ENCODE measurements at places on chromosomes 7 and 10. TPM values are rescaled to one million over a fixed set of nuclear protein-coding genes. Genes with fewer than 3 reads are reported as not detected.

TMEM178B gene
- 1.3 TPM for total RNA-seq

IGF2BP3 gene
- total RNA-seq, result 29.7 TPM

TRDMT1 gene
- total RNA-seq, result 2.6 TPM

GPR26 gene
- total RNA-seq, result not detected

PRLHR gene
- total RNA-seq, result not detected

RAPGEF5 gene
- total RNA-seq, result 0.18 TPM

FAM25A gene
- total RNA-seq, result not detected

PON1 gene
- total RNA-seq, result 0.79 TPM

TACC2 gene
- total RNA-seq, result 92.6 TPM

DDX56 gene
- 126 TPM for total RNA-seq

OPTN gene
- total RNA-seq, result 59.1 TPM

ERLIN1 gene
- 59.1 TPM for total RNA-seq

HSPA12A gene
- total RNA-seq, result 7.0 TPM

NME8 gene
- total RNA-seq, result not detected

ARMC3 gene
- 0.74 TPM for total RNA-seq

PPIA gene
- total RNA-seq, result 4,600 TPM

All from A549 treated with dexamethasone at 1 μM for 4 hours (cell line).